ENCODE measurements at places on chromosomes 3 and 15.

DNA sequence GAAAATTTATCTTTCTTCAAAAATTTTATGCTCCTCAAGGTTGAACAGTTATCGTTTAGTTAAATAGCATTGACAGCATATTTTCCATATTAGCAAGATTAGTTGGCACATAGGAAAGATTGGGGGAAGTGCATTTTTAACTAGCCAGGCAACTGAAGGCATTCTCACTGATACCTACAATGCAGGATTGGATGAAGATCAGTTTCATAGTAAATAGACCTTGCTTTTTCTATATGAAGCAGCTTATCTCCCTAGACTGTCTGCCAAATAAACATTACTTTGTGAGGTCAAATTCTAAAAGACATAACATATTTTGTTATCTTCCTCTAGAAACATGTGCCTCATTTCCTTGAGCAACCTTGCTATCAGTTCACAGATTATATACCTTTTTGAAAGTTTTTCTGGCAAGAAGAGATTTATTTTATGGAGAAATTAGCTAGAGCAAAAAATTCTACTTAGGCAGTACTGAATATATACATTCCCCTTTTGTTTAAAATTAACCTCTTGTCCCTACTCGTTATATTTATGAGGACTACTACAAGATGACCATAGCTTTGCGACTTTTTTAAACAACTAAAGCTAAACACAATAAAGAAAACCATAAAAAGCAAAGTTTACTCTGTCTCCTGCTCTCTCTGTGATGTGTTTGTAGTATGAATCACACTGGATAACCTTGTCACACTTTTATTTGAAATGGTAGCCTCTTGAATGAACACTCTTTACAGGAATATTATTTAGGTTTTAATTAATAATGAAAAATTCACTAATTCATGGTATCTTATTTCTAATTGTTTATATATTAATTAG lies 654.9 kb upstream of the TBL1XR1 start:
- no peak for DNase-seq

- no peak for DNase-seq
These were observed 30.3 kb upstream of the ZNF385D start for GRCh38 chr3:21781355-21781754.

GRCh38 chr3:194450341-194450740 lies 36.5 kb downstream of the ATP13A3 start:
- no peak for DNase-seq

DNA sequence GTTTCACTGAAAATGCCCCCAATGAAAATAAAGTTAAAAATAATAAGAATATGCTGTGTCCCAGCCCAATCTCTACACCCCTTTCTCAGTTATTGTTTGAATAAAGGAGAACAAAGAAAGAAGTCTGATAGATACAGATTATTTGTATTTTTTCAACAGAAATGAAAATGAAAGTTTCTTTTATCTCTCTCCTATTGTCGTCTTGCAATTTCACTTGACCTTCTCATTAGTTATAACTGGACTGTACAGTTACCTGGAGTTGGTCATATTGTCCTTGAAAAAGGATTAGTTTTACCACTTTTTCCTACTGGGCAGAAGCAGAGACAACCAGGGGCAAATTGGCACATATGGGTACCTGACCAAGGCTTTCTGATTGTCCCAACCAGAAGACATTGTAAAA lies 440.0 kb downstream of the PDCD6IP start:
- DNase-seq, result no peak

- DNase-seq, result no peak
These were observed 41.2 kb downstream of the TRA2B start for GRCh38 chr3:185896636-185897035.

GRCh38 chr15:89502867-89503595 lies 6.6 kb upstream of the RHCG start:
- DNase-seq, result no peak

- no peak for DNase-seq
These were observed 9.6 kb upstream of the PLOD2 start for GRCh38 chr3:146170591-146170990.

- no peak for DNase-seq
These were observed 33.5 kb upstream of the RBP1 start for GRCh38 chr3:139572847-139573672.

GRCh38 chr3:18580268-18580667 lies 155.1 kb upstream of the SATB1 start:
- no peak for DNase-seq

DNA sequence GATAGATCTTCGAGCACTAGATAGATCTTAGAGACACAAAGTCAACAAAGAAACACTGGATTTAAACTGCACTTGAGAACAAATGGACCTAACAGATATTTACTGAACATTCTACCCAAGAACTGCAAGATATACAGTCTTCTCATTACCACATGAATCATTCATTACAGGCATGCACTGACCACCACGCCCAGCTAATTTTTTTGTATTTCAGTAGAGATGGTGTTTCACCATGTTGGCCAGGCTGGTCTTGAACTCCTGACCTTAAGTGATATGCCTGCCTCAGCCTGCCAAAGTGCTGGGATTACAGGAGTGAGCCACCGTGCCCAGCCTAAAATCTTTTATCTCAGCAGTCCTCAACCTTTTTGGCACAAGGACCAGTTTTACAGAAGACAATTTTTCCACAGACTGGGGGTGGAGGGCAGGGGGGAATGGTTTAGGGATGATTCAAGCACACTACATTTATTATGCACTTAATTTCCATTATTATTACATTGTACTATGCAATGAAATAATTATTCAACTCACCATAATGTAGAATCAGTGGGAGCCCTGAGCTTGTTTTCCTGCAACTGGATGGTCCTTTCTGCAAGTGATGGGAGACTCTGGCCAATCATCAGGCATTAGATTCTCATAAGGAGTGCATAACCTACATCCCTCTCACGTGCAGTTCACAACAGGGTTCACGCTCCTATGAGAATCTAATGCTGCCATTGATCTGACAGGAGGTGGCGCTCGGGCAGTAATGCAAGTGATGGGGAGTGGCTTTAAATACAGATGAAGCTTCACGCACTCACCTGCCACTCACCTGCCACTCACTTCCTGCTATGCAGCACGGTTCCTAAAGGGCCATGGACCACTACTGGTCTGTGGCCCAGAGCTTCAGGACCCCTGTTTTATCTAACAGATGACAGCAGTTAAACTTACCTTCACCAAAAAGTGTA lies 21.7 kb downstream of the CSNK1G1 start:
- no peak for DNase-seq

GRCh38 chr15:45378913-45379262 lies 544 bp upstream of the GATM start:
- DNase-seq, result no peak

DNA sequence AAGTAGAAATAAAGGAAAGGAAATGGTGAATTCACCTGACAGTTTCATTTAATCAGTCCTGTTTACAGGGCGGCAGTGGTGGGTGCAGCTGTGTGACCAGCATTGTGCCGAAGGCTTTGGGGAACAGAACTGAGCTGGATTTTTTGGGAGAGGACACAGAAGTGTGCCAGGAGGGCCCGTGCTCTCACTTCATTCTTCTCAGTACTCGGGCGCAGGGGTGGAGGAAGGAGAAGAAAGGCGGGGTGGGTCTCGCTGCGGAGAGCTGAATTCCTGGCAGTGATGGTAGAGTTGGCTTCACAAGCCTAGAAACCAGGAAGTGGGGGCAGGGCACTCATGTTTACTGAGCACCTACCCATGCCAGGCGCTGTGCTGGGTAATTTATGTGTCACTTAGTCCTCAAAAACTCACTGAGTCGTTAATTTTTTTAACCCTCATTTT lies 64.6 kb downstream of the CRTC3 start:
- no peak for DNase-seq

DNA sequence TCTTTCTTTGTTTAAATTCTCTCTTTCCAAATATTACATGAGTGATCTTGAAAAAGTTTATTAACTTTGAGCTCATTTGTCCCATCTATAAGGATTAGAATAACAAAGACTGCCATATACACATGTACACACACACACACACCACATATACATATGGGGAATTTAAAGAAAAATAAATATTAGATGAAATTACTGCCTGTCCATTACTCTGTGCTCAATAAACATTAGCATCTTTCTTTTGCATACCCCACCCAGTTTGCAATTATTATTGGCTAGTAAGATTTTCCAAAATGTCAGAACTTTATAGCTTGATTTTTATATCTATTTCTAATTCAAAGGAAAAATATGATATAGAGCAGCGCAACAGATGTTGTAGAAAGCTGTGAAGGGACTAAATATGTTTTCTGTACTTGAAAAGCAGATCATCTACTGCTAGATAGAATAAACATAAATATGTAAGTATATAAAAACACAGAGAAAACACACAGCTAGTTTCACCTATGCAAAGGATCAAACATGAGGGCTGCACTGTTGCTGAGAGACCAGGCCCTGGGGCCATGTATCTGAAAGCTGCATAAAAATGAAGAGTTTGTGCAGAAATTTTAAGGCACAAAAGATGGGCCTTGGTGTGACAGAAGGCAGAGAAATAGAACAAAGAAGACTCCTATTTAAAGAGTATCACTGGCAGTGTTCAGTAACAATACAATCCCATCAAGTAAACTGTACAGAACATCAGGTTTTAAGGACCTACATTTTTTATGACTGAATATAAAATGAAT lies 114.2 kb upstream of the NECTIN3 start:
- no peak for DNase-seq

DNA sequence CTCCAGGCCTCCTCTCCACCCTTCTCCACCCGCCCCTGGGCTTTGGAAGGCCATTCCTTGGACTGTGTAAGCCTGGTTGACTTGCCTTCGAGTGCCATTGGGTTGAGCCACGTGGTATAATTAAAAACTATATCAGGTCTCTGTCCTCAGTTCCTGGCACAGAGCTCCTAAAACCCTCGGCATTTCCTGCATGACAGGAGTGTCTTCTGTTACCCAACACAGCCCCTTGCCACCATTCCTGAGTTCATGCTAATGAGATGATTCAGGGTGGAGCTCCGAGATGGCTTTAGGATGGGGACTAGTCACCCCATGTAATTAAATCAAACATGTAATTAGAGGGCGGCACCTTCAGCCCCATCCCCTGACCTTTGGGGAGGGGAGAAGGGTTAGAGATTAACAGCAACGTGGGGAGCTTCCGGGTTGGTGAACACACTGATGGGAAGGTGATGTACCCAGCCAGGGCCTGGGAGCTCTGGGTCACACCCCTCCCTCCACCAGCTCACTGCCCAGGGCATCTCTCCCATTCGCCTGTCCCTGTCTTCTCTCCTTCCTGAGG lies 256.4 kb downstream of the FAM43A start:
- DNase-seq, result no peak

- DNase-seq, result no peak
These were observed 22.2 kb downstream of the ANP32A start for GRCh38 chr15:68798346-68799094.

DNA sequence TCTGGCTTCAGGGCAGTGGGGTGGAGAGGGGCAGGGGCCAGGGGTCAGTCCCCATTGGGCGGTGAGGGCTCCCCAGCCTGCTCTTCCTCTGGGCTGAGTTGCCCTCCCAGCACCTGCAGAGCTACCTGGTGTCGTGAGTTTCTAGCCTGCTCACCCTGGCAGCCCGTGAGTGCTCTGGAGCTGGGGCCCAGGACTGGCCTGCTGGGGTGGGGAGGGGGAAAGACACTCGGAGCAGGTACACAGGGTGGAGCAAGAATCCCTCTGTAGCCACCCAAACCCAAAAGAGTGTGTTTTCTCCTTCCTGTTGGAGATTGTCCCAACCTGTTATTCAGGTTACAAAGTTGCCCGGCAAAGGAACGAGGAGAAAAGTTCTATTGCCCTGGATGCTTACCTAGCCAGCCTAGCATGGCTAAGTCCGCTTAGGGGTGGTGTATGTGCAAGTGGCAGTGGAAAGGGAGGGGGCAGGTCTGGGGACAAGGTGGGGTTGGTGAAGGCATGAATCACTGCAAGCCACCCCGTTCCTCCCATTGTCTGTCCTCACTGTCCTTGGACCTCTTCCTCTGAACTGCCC lies 8.9 kb downstream of the FAM3D start:
- DNase-seq, result no peak

DNA sequence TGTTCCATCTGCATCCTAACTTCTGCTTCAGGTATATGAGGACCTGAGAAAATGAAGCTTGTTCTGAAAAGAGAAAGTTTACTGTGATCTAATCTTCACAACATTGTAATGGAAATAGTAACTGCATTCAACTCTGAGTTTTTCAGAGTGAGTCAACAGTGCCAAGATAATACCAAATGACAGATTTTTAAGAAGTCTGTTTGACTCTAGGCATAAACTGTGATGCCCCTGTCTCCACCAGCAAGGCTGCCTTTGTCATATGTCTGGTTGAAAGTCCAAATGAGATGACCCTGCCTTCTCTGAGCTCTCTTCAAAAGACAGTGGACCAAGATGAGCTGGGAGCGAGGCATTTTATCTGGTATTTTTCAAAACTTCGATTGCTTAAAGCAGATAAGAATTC lies 44.8 kb upstream of the B3GNT5 start:
- DNase-seq, result no peak

DNA sequence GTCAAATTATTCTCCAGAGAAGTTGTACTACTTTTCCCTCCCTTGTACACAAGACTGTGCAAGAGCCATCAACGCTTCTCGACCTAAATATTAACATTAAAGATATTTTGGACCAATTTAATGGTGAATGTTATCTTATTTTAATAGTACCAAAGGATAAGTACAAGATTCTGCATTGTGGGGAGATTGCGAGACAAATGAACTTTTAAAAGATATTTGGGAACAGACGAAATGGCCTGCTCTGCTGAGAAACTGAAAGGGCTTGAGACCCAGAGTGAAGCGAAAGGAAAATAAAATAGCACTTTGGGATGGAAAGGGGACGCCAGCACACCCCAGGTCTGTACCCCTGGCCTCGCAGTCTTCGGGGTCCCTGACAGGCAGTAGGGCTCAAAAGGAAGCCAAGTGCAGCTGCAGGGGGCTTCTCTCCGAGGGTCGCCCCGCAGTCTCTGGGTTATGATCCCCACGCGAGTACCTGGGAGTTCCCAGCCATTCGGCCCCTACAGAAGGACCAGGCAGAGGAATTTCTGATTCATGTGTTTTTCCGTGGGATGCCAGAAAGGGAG lies 97.6 kb upstream of the VGLL3 start:
- DNase-seq, result no peak

DNA sequence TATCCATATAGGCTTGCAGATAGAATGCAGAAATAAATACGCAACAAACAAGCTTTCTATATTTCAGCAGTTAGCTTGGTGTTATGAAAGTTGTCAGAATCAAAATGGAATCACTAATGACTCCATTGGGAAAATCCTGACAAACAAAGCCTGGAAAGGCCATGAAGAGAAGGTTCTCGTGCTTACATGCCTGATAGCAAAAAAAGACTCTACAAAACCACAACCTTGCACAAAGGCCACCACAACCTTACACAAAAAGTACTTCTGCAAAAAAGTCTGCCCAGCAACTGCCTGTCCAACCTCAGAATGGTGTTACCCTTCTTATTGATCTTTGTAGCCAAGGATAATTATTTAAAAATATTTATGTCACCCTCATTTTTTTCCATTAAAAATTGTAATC lies 14.4 kb upstream of the PLSCR1 start:
- DNase-seq, result no peak

DNA sequence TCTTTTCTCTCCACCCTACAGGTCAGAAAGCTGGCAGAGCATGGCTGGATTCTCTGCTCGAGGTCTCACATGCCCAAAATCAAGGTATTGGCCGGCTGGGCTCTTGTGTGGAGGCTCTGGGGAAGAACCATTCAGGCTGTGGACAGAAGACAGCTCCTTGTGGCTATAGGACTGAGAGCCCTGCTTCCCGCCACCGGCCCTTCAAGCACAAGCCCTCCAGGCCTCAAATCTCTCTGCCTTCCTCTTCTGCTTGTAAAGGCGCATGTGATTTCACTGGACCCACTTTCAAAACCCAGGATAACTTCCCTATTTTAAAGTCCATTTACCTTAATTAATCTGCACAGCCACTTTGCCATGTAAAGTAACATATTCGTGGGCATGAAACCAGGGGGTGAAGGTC lies 36.2 kb upstream of the MGLL start:
- DNase-seq, result no peak

- no peak for DNase-seq
These were observed 337.7 kb upstream of the AGTR1 start for GRCh38 chr3:148360051-148360450.
